ENCODE measurements at places on chromosomes 2 and 18.

GRCh38 chr2:200356321-200356720, 49.8 kb downstream of the SPATS2L start:
- no peak for DNase-seq

- DNase-seq: no peak
These were observed 32.6 kb downstream of the MARCHF4 start for GRCh38 chr2:216339456-216340279.

- DNase-seq: no peak
These were observed 32.1 kb downstream of the SPC25 start for GRCh38 chr2:168858146-168858545.

DNA sequence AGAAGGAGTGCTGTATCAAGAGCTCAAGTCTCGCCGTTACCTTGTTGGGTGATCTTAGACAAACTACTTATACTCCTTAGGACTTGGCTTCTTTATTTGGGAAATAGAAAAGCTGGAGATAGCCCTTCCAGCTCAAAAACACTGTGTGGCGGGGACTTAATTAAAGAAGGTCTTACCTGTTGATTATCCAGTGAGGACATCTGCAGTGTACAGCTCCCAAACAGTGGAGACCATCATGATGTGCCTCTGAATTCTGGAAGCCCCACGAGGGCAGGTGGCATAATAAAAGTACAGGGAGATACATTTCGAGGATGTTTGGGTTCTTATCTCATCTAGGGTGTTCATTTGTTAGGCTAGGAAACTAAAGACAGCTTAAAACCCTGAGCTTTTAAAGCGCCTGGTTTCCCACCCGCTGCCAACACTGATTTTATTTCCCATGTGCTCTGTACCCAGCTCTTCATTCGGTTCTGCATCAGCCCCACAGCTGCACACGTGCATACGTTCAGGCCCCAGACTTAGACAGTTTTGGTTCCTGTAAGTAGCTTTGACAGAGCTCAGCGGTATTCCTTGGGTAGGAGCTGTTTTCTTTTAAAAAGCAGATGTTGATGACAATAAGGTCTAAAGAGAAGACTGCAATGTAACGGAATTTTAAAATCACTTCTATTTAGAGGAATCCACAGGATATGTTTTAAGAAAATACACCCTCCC, 80.5 kb upstream of the SIX2 start:
- DNase-seq: no peak

GRCh38 chr2:197777823-197778407, 7.2 kb downstream of the BOLL start:
- peak; percentile 25 for DNase-seq

- DNase-seq: no peak
These were observed 15.9 kb upstream of the SERPINB11 start for GRCh38 chr18:63686871-63687270.

All from stimulated activated CD4-positive, alpha-beta T cell treated with anti-CD3 and anti-CD28 coated beads, Interleukin-15, amount 100 ng/mL, for 24 hours (primary cell).